SK-MEL-5 (cell line): ENCODE measurements at places on chromosomes 11 and 22.

DNA sequence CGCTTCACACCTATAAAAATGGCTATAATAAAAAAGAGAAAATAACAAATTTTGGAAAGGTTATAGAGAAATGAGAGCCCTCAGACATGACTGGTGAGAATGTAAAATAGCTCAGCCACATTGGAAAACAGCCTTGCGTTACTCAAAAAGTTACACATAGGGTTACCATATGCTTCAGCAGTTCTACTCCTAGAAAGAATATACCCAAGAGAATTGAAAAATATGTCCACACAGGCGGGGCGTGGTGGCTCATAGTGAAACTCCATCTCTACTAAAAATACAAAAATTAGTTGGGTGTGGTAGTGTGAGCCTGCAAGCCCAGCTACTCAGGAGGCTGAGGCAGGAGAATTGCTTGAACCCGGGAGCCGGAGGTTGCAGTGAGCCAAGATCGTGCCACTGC is 7.6 kb upstream of the JHY start:
- DNase-seq, result no peak

DNA sequence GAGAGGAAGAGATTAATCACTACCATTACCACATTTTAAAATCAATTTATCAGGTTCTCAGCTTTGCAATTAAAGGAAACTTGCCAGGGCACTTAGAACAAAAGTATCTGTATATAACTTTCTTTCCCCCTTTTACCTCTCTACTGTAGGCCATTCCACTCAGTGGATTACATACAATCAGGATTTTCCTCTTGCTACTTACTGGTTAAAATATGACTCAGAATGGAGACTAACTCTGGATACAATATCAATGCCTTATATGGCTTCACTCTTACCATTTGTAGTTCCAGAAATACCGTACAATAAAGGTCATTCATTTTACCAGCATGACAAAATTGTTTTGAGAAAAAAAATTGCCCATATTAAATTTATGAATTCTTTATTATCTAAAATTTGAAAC is 706.8 kb downstream of the KCNA4 start:
- DNase-seq, result no peak

DNA sequence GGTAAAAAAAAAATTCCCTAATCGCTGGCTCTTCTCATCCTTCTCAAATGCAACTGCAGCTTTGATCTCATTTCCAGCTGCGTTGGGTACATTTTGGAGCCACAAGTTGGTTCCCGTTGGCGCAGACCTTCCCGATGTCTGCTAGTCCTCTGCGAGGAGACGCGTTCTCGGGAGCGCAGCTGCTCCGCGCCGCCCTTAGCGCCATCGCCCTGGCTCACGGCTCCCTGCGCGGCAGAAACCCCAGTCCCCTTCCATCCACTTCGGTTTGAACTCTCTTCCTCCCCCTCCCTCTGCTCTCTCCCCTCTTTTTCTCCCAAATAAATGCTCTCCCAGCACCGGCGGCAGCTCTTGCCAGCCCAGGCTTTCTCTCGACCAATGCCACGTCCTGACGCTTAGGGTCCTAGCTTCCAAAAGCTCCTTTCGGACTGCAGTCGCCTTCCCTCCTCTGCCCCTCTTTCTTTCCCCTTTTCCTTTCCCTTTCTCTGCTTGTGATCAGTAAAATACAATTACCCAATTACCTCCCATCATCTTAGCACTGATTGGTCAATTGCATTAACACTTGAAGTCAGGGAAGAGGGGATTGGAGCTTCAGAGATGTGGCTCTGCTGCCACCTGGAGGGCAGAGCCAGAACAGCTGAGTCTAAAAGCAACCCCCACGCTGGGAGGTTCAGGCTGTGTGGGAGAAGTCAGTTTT is 1165.7 kb downstream of the LRRC4C start:
- DNase-seq, result peak; percentile 89

- DNase-seq, result no peak
Measured at GRCh38 chr22:31278626-31279326, 13.5 kb downstream of the PIK3IP1 start.

DNA sequence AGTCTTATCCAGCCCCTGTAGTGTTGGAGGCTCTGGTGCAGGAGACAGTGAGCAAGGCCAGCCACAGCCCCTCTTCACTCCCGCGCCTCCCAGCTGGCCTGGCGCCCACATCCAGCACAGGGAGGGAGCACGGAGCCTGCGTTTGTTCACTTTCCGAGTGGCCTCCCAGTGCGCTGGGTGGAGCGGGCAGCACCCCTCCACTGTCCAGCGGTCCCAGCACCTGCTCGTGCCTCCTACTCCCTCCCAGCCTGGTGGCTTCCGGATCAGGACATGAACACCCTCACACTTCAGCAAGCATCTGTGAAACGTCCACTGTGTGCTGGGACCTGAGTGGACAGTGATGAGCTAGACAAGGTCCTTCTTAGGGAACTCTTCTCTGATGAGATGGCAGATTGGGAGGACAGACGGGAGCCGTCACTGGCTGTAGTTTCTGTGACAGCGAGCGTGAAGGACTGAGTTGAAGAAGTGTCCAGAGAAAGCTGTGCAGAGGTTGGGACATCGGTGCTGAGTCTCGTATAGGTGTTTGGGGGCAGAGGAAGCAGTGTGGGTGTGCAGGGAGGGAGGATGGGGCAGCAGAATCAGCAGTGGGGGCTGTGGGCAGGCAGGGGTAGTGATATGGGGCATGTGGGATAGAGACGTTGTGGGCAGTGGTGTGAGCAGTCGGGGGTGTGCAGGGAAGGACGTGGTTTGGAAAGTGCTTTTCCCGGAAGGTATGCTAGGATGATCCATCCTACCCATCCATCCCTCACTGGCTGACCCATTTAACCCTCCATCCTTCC is 256.8 kb downstream of the TBC1D22A start:
- DNase-seq, result no peak
